ENCODE measurements at places on chromosomes 4 and X.

DNA sequence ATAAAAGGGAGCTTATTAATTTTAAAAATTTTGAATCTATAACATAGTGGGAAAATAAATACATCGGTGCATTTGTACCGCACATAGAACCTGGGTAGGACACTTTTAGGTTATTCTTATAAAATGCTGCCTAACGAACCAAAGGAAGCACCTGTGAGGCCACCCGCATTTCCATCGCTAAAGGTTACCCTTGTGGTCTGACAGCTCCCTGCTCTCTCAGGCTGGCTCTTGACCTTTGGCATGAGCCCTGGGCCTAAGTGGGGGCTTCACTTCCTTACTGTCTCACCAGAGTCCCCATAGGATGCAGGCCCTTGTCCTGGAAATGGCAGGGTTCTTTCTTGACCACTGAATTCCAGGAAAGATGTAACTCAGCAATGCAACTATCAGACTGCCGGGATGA lies 46.0 kb downstream of the HADH start:
- DNase-seq: no peak

DNA sequence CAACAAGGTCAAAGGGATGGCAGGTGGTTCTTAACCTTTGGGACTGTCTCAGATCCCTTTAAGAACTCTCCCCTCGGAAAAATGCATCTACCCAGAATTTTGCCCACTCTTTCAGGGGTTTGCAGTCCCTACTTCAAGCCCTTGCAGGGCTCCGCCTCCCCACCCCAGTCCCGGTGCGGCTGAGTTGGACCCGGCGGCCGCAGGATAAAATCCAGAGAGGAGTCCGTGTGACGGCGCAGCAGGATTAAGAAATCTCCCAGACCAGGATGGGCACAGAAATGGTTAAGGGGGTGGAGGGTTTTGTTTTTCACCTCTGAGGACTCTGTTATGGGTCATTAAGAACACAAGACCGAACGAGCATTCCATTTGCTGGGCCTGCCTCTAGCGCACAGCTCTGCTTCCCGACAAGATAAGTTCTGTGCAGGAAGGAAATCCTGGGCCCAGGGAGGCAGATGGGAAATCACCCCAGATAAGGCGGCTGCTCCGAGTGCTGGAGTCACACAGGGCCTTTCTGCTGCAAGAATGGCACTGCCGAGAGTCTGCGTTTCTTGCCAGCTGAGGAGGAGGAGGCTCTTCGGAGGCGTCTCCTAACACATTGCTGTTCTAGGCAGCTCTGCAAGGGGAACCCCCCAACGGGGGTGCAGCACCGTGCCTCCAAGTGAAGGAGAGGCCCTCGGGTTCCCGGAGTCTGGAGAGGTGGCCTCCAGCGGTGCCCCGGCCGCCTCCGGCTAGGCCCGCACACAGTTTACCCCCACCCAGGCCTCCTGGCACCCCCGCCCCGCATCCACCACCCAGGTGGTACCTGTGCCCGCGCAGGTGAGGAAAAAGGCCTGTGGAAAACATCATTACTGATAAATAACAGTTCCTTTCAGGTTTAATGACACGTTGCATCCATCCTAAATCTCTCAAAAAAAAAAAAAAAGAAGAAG lies 277.6 kb downstream of the BCOR start:
- no peak for DNase-seq

DNA sequence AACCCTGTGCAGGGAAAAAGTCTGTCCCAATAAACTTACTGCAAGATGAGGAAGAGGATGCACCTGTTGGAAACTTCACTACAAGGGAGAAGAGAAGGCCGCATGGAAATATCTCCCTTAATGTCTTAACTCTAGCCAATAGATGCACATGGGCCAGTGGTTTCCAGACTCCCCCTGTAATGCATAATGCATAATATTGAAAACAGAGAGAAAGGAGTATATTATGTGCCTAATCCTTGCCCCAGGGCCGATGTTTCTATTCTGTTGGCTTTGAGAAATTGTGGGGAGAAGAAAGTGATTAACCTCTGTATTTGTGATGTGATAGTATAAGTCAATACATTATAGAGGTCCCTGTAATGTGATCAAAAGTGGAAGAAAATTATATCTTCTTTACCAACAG lies 37.2 kb downstream of the INTS12 start:
- no peak for DNase-seq

GRCh38 chr4:54277691-54278090 lies 48.6 kb downstream of the PDGFRA start:
- no peak for DNase-seq

- DNase-seq: no peak
Measured at GRCh38 chr4:6313216-6313615, 43.6 kb downstream of the WFS1 start.

DNA sequence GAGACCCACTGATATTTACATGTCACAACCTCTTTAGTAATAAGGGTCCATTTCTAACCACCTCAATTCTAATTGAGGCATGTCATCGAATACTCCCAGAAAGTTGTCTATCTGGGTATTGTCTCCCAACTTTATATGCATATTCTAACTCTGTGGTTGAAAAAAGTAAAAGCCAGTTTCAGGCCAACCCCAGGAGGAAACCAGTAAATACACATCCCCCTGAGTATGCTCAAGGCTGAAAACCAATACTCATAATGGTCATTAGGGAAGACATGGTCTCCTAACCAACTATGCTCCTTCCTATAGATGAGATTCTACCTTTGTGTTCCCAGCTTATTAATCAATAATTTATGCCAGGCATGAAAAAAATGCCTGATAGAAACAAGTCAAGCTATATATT lies 96.6 kb downstream of the SH3KBP1 start:
- DNase-seq: no peak

GRCh38 chrX:100643212-100643611 lies 787 bp upstream of the SRPX2 start:
- DNase-seq: no peak

- DNase-seq: no peak
Measured at GRCh38 chr4:142565771-142566170, 280.3 kb downstream of the INPP4B start.

DNA sequence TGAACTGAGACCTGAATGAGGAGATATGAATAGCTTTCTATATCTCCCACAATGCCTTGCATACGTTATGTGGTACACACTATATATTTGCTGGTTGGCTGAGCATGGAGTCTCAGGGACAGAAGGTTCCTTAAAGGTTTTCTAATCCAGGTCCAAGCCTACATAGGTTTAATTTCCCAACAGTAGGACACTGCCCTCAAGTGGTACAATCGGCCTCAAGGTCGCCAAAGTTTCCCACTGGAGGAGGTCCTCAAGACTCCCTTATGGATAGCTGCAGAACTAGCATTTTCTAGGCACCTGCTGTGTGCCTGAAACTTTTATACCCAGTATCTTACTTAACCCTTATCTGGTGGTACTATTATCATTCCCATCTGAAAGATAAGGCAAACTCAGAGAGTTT lies 21.0 kb upstream of the EFNB1 start:
- no peak for DNase-seq

DNA sequence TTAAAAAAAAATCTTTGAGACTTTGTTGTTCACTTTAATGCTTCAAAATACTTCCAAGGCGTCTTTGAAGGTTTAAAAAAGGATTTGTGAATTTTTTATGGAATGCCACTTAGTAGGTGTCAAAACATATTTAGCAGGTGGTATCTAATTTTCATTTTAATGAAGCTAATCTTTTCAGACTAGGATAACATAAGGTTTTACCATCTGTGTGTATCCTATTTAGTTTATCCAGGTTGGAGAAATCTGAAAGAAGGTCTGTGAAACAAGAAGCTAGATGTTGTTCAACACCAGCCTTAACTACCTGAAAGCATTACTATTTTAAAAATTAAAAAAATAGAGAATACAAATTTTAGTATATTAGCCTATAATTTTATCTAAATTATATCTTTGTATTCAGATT lies 193.4 kb downstream of the GRID2 start:
- DNase-seq: no peak

GRCh38 chr4:185598846-185599552 lies 63.7 kb upstream of the PDLIM3 start:
- DNase-seq: no peak

DNA sequence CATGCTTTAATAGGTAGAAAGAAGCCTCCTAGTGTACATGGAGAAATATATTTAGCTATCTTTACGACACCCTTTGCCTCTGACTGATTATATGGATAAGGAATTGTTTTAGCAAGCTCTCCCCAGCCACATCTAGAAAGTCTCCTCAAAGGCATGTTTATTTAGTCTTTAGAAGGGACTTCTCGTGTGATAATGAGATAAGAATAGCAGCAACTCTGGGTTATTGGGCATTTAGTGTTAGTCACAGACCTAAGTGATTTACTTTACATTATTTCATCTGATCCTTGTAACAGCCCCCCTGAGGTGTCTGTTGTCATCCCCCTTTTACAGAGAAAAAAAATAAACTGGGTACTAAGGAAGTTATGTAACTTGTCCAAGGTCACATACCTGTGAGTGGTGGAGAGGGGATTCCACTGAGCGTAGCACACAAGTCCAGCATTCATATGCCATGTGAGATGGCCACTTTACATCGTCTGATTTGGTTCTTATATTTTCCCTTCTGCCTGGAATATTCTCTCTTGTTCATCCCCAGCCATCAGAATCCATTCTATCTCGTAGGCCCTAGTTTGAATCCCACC lies 77.7 kb downstream of the TSPAN7 start:
- no peak for DNase-seq

- no peak for DNase-seq
Measured at GRCh38 chr4:57053508-57053907, 56.7 kb downstream of the IGFBP7 start.

- no peak for DNase-seq
Measured at GRCh38 chr4:15521442-15522039, 51.9 kb downstream of the CC2D2A start.

GRCh38 chr4:98838977-98839618 lies 89.8 kb downstream of the EIF4E start:
- DNase-seq: no peak

DNA sequence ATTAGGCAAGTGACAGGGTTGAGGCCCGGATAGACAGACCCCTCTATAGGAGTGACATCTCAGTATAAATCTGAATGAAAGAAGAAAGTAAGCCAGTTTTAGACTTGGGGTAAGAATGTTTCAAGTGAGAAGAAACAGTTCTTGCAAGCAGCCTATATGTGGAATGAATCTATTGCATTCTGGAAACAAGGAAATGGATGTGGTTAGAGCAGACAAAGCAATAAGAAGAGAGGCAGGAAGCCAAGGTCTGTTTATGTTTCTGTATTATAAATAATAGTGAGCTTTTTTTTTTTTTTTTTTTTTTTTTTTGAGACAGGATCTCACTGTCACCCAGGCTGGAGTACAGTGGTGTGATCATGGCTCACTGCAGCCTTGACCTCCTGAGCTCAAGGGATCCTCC lies 255.8 kb downstream of the UNC5C start:
- DNase-seq: no peak

DNA sequence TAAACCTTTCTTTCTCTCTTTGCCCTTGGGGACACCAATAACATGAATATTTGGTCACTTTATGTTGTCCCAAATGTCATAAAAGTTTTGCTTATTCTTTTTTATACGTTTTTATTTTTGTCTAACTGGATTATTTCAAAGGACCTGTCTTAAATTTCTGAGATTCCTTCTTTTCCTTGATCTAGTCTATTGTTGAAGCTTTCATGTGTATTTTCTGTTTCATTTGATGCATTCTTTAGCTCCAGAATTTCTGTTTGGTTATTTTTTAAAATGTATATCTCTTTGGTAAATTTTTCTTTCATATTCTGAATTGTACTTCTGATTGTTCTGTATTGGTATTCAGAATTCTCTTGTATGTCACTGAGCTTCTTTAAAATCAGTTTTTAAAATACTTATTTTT lies 88.3 kb downstream of the PTCHD1 start:
- DNase-seq: no peak

DNA sequence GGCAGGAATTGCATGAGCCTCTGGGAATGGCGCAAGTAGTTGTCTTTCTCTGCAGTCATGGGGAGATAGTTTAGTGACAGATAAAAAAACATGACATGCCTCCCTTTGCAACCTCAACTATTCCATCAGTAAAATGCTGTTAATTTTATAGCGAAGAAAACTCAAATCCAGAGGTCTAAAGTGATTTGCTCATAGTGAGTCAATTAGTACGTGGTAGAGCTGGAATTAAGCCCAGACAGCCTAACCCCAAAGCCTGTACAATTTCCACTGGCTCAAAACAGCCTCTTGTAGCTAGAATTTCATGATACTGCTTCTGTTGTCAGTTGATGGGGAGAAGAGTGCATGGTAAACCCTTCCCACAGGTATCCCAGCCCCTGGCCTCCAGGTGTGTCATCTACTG lies 81.3 kb upstream of the TRPC5 start:
- DNase-seq: no peak

DNA sequence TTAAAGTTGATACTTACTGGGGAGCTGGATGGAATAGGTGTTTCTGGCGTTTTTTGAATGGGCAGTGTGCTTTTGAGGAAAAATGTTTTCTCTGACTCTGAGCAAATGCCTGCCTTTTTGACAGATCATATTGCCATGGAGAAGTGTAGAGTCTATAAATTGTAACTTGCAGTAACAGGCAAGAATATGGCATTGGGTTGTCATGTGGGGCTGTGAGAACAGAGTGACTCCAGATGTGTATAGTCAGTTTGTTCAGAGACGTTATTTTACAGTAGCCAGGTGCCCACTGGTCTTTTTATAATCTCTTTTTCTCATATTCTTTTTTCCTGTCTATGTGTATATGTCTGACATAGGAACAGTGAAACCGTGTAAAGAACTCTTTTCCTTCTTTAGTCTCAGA lies 40.8 kb downstream of the RAPGEF2 start:
- DNase-seq: no peak

Measured in stimulated activated CD4-positive, alpha-beta T cell treated with anti-CD3 and anti-CD28 coated beads, Interleukin-1b, Interleukin-23, amount 100 ng/mL, for 1 hour (primary cell).